ENCODE measurements at places on chromosomes 6 and 20.

- no peak for DNase-seq
These were observed 6.0 kb downstream of the TCF21 start for GRCh38 chr6:133894795-133895358.

- DNase-seq, result no peak
These were observed 29.3 kb downstream of the DOP1A start for GRCh38 chr6:83096791-83097190.

DNA sequence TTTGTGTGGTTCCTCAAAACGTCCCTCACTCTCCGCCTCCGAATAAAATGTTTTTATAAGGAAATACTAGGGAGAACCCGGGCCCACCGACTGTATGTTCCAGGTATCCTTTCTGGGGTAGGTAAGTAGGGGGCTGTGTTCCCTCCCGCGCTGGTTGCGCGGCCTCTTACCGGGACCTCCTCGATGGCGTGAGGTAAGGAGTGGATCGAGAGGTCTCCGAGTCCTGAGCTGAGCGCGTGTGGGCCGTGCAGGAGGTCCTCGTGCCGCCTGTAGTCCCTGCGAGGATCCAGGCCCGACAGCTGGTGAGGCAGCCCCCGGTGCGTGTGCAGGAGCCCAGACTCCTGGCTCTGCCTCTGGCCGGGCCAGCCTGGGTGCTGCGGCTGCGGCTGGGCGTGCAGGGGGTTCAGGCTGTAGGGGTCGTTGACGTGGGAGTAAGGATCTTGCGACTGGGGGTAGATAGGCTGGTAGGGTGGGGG is 5.1 kb downstream of the TFAP2A start:
- DNase-seq, result no peak

DNA sequence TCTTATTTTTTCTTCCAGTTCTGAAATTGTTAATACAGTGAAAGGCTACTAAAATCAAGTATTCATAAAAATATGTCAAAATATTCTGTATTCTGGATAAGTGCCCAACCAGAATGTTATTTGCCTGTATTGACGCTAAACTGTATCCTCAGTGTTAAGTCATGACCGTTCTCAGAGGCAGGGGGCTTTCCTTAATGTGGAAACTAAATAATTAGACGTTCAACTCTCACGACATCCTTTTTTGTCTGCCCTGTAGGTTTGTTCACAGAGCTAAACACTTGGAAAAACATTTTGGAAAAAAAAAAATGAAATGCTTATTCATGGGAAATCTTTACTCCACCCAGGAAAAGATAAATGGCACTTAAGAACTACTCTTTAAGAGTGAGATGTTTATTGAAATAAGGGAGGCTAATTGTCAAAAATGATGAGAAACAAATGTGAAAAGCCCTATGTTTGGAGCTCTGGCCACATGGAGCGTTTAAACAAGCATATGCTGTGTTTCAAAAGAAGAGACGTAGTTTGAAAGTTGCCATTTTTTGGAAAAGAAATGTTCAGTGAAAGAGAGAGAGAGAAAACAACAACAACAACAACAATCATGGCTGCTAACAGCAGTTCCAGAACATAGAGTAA is 453.1 kb upstream of the MARCKS start:
- DNase-seq, result no peak

DNA sequence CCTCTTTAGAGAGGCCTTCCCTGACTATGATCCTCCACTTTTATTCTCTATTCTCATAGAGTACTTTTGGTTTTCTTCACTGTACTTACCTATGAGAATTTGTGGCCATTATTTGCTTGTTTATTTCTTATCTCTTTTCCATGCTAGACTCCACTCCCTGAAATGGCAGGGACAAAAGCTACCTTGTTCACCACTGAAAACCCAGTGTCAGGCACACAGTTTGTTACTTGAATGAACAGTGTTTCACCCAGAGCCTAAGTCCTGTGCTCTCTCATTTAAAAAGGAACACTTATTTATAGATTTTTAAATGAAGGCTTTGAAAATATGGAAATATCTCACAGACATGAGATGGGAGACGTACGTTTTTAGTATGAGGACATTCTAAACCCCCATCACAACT is 47.7 kb upstream of the ENPP5 start:
- no peak for DNase-seq

All from astrocyte of the cerebellum (primary cell).